Nephron progenitor cell (in vitro differentiated cells): ENCODE measurements at places on chromosomes 5 and 9.

GRCh38 chr5:126138281-126138931 is 284.8 kb upstream of the GRAMD2B start:
- DNase-seq = no peak

DNA sequence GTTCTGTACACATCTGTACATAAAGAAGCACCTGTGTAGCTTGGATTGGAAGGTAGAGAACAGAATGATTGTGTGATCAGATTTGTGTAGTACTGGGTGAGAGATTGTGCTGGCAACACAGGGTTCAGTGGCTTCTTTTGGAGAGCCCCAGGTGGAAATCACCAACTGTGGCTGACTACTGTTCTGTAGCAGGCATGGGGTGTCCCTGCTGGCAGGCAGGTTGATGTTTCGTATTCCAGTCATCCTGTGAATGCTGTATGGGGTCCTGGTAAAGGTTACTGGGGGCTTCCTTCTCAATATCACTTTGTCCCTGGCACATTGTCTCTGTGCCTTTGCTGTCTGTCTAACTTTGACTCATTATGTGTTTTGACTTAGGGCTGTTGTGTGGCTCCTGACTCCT is 5.3 kb downstream of the ASPN start:
- DNase-seq = no peak

GRCh38 chr9:90801241-90801972 is at the start of gene SYK:
TSS of gene SYK (plus strand) at chr9:90801819. CDS start at chr9:90843899, 42,080 bp downstream.
- peak; percentile 57 for DNase-seq

GRCh38 chr5:10036136-10036815 is 213.4 kb downstream of the ATPSCKMT start:
- no peak for DNase-seq

DNA sequence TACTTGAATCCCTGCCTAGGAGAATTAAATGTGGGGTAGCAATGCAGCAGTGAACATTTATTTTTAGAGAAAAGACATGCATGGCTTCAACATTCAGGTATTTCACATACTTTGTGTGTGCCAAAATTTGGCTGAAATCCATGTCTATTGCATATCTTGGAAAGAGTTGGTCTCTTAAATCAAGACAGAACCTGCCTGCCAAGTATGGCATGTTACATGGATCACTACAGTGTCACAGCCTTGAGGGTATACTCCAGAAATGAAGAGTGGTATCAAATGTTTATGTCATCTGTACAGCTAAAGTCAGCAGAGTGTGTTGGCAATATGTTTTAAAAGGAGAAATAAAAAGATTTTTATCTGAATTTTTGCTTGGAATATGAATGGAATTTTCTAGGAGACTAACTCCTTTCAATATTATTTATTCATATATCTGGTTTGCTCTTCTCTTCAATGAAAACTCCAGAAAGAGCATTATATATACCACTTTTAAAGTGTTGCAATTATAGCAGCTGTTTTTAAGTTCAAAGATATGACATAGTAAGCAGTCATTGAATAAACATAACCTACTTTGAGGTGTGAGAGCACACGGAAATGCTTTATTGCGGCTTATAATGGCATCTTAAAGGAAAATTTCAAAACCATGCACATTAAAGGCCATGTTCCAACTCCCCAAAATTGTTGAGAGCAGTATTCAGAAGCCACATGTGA is 95.4 kb upstream of the MINAR2 start:
- DNase-seq = no peak

DNA sequence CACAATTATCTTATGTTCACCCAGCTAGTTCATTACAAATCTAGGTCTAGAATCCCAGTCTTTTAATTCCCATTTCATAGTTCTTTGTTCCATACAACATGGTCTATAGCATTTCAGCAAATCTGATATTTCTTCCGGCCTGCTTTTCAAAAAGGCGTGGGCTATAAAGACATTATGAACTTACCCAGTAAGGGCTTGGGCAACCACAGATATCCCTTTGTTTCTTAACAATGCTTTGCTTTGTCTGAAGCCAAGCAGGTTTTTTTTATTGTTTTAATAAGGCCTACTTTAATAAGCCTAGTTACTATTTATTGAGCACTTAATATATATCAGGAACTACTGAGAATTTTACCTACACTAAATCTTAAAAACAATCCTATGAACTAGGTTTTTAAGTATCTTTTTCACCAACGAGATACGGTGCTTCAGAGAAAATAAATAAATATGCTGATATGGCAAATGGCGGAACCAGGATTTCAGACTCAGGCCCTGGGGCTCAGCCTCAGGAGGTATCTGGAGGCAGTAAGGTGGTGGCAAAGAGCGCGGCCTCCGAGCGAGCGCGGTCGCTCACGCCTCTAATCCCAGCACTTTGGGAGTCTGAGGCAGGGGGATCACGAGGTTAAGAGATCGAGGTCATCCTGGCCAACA is 29.7 kb downstream of the PCA3 start:
- no peak for DNase-seq

- DNase-seq = no peak
Measured at GRCh38 chr9:92737216-92737606, 27.4 kb downstream of the BICD2 start.
